ENCODE measurements at places on chromosomes 12 and 14.

GRCh38 chr12:41287500-41288141 lies 99.5 kb downstream of the PDZRN4 start:
- DNase-seq: no peak

DNA sequence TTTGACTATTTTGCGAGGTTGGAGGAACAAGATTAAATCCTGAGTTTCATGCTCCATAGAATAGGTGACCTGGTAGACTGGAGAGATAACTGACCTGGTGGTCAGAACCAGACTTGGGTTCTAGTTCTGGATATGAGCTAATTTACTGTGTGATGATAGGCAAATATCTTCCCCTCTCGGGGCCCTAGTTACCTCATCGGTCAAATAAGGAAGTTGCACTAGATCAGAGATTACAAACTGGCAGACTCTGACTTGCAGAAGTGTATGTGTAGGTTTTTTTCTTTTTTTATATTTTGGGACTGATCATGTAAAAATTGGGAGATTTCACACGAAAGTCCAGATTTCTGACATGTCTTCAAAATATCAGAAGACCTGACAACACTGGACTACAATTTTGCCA lies 37.0 kb downstream of the RPH3A start:
- DNase-seq: no peak

GRCh38 chr12:108839890-108840230 lies 17.5 kb downstream of the SSH1 start:
- no peak for DNase-seq

DNA sequence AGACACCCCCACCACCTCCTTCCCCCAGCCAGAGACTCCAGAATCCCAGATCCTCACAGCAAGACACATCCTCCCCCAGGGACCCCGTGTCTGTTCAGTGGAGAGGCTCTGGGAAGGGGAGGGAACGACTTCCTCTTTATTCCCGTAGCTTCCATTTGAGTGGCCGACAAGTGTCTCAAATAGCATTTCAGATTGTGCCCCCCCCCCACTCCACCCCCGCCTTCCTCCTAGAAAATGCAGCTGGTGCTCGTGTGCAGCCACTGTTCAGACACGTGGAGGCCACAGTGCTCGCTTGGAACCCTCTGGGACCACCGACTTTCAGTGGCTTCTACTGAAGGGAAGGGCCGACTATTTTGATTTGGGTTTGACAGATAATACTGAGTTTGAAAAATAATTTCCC lies 14.3 kb downstream of the PPP2R5C start:
- DNase-seq: no peak

- no peak for DNase-seq
Measured at GRCh38 chr12:62995097-62995496, 60.1 kb upstream of the PPM1H start.

Data from IMR-90 (cell line).